NK-92 treated with Interleukin-12 subunit alpha and Interleukin-12 subunit beta, amount 100 ng/mL, for 24 hours (cell line): ENCODE measurements at places on chromosomes 1 and 21.

GRCh38 chr1:66333466-66334199 lies 200.3 kb upstream of the SGIP1 start:
- DNase-seq, result no peak

- no peak for DNase-seq
These were observed 30.3 kb downstream of the SERTAD4 start for GRCh38 chr1:210262897-210263272.

DNA sequence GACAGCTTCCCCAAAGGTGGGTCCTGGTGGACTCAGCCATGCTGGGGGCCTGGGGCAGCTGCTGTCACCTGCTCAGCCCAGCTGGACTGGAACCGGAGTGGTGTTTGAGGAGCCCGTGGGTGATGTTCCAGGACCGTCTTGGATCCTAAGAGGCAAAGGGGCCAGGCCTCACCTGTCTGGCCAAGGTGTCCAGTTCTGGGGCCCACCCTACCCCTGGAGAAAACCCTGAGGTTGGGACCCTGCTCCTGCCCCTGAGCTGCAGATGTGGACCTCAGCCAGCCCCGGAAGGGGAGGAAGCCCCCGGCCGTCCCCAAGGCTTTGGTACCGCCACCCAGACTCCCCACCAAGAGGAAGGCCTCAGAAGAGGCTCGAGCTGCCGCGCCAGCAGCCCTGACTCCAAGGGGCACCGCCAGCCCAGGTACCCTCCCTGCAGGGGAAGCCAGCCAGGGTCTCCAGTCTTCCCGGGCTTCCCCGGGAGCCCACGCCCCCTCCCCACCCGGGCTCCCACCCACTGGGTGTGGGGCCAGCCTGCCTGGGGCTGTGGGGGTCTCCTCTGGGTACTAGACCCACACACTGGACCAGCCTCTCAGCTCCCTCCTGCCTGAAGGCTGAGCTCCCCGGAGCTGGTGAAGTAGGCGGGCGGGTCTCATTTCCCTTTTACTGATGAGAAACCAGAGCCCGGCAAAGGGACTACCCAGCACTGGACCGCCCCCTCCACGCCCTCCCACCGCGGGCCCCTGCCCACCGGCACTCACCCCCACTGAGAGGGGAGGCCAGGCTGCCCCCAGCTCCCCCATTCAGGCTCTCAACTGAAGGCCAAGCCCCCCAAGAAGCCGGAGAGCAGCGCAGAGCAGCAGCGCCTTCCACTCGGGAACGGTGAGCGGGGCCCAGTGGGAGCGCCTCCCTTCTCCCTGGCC lies 1.3 kb downstream of the AIRE start:
- no peak for DNase-seq

GRCh38 chr1:5376538-5377247 lies 615.5 kb downstream of the NPHP4 start:
- DNase-seq, result no peak

DNA sequence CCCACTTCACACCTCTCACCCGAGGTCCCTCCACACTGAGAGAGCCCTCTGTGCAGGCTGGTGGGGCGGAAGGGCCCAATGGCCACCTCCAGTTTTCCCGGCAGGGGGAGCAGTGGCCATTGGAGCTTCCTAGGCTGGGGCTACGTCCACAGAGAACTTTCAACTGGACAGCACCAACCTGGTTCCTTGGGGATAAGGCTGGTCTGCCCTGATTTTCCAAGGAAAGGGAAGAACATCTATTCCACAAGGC lies 20.3 kb upstream of the LAPTM5 start:
- DNase-seq, result no peak

DNA sequence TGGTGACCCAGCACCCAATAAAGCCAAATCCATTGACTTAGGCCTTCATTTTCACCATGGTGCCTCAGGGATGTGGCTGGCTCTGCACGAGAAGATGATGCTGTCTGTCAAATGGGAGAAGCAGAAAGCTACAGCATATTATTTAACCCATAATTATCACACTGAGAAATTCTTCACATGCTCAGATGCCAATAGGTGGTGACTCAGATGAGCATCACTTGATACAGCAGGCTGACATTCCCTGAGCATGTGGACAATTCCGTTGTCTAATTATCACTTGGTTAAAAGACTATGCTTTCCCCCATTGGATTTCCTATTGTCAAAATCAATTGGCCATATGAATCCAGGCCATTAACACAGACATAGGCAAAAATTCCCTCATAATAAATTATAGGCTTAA lies 44.0 kb upstream of the HSD3B1 start:
- no peak for DNase-seq

DNA sequence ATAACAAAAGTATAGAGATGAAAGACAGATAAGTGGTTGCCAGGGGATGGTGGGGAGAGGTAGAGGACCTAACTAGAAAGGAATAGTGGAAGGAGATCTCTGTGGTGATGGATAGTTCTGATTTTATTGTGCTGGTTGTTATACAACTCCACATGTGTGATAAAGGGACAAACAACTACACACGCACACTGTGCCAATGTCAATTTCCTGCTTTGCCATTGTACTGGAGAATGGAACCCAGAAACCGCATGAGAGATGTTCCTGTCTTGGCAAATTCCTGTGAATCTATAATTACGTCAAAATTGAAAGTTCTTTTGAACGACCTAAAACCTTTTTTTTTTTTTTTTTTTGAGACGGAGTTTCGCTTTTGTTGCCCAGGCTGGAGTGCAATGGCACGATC lies 11.0 kb downstream of the TNFRSF9 start:
- no peak for DNase-seq

DNA sequence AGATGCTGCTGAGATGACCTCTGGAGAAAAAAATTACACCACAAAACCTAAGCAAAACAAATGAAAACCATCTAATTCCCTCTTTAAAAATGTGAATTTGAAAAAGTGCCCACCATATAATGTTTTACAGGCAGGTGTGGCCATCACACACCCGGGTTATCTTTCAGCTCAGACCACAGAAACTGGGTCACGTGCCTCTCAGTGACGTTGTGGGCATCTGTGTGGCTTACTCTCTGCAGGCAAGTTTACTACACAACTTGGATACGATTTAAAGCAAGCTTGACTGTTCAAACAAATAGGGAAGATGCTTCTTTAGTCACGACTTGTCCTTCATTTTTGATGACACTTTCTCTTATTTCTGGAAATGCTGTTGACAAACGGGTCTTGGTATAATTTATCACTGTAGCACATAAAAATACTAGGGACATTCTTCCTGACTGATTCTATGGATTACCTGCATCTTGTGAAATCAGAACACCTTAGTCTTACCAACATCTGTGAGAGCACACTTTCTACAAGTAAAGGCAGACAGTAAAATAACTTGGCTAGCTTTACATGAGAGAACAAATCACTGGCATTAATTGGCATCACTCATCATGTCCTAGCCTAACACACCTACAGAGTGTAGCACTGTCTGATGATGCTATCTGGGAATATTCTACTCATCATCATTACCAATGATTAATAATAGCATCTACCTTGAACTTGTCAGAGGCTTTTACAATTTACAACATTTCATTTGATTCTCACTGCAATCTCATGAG lies 89.3 kb upstream of the EDEM3 start:
- DNase-seq, result peak; percentile 21

GRCh38 chr1:46583494-46583893 lies 20.6 kb downstream of the MKNK1 start:
- no peak for DNase-seq

DNA sequence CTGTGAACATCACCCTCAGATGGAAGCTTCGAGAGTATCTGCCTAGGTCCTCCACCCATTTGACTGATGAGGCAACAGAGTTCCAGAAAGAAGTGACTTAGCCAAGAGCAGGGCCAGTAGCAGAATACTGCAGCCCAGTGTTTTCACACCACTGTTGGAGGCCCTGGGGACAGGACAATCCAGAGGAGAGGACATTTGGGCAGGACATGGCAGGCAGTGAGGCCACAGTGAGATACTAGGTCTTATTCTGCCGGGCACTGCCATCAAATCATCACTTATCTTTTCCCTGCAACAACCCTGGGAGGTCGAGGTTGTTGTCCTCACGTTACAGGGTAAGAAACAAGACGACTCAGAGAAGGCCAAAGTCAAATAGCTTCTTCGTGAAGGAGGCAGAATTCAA lies 5.5 kb upstream of the FOXO6 start:
- DNase-seq, result no peak

- peak; percentile 39 for DNase-seq
These were observed 64.0 kb downstream of the ADARB1 start for GRCh38 chr21:45138199-45139002.

GRCh38 chr1:209400351-209401220 lies 182.9 kb upstream of the CAMK1G start:
- no peak for DNase-seq

DNA sequence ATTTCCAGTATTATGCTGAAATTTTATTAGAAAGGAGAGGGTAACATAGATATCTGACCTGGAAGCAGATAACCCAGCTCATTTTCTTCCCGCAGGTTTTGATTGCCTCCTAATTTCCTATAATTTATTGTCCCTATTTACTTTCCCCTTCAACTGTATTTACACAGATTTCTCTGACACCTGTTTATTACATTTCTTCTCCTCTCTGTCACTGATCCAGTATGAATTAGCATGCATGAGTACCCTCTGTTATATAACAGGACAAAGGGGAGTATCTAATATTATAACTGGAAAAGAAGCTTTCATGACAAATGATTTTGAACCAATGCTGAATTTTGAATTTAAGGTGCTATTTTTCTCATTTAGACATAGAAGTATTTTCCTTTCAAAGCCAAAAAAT lies 37.4 kb downstream of the DENND1B start:
- no peak for DNase-seq

GRCh38 chr1:87869567-87869966 lies 540.9 kb downstream of the LMO4 start:
- DNase-seq, result no peak

DNA sequence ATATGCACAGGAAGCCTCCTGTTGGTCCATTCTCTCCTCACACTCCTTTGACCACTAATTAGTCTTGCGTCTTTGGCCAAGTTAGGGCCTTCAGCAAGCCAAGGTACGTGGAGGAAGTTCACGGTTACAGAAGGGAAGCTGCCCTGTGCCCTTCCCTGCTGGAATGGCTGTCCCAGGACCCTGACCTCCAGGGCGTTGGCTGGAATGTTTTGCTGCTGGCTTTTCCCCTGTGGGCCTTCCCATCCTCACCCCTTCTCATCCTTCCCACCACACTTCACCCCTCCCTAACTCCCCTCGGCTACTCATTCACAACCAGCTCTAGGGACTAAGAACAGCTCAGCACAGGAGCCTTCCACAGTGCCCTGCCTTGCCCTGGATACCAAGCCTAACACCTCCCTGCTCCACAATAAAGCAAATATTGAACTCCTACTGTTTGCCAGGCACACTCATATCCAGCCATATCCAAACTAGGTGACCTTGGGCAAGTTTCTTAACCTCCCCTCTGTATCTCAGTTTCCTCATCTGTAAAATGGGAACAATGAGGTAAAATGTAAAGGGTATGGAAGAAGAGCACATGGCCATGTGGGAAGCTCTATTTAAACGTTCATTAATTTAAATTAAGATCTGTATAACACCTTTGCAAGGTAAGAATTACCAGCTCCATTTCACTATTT lies 8.8 kb upstream of the CDCP2 start:
- no peak for DNase-seq

DNA sequence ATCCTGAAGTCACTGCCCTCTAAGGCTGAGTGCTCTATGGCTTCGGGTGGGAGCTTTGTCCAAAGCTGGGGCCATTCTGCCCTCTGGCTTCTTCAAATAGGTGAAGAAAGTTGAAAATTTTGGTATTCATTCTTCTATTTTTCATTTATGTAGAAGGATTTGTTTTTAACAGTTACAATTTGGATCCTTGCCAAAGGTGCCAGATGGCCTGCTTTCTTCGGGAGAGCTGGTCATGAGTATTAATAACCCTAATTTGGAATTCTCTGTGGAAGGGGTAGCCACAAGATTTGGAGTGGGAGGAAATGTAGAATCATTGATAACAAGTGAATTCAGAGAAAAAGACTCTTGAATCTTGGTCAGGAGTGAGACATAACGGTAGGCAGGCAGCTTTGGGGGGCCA lies 370.4 kb upstream of the ST6GALNAC5 start:
- DNase-seq, result no peak

- DNase-seq, result no peak
These were observed 801 bp downstream of the TRAF5 start for GRCh38 chr1:211327346-211327921.

- DNase-seq, result no peak
These were observed 7.0 kb upstream of the P3R3URF start for GRCh38 chr1:46183079-46183847.

- DNase-seq, result no peak
These were observed 15.8 kb upstream of the REG4 start for GRCh38 chr1:119827010-119827409.

DNA sequence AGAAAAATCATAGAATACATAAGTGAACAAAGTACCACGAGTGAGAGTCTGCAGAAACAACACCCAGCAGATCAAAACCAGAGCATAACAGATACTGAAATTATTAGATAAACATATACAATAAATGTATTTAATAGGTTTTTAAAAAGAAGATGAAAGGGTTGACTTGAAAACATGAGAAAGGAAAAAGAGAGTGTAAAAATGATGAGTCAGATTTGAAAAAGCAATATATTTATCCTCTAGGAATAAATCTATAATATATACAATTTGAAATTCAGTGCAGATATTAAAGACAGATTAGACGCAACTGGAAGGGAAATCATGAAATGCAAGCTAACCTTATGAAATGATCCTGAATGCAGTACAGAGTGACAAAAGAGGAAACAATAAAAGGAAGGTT lies 170.2 kb upstream of the RUNX1 start:
- DNase-seq, result no peak

GRCh38 chr1:27596261-27596660 lies 7.7 kb downstream of the AHDC1 start:
- DNase-seq, result no peak

DNA sequence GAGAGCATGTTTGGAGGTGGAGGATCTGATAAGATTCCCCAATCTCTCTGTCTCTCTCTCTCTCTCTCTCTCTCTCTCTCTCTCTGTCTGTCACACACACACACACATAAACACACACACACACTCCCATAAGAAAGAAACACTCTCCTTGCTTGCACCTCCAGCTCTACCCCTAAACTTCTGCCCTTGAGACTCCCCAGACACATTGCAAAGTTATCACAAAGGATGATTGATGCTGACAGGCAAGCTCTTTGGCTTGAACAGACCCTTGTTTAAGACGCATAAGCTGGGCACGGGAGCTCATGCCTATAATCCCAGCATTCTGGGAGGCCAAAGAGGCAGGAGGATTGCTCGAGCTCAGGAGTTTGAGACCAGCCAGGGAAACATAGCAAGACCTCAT lies 78.2 kb downstream of the NAV1 start:
- DNase-seq, result no peak

DNA sequence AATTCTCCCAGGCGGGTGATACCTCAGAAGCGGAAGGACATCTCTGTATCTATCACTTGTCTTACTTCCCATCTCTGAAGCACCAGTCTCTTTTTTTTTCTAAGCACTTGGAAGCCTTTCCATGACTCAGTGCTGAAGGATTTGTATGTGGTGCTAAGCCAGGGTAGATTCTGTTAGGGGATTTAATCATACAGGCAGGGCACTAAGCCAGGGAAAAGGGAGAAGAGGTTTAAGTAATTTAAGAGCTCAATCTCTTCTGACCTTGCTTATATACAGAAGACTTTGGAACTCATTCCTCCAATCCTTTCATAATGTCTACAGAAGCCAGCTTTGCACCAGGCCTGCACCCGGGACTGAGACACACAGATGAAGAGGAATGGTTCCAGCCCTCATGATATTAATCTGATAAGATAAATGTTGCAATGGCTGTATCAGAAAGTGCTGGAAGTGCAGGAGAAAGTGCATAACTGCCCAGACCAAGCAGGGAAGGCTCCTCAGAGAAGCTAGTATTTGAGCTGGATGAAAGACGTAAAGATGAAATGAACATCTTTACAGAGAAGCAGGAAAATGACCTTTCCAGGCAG lies 11.0 kb downstream of the FAM163A start:
- no peak for DNase-seq
